Stimulated activated CD8-positive, alpha-beta memory T cell treated with anti-CD3 and anti-CD28 coated beads, Interleukin-4, amount 100 ng/mL, for 4 hours (primary cell): ENCODE measurements at places on chromosomes 3 and 15.

GRCh38 chr15:75437721-75438120, 13.8 kb downstream of the SIN3A start:
- no peak for DNase-seq

GRCh38 chr15:36826948-36827347, 247.5 kb downstream of the CDIN1 start:
- DNase-seq = no peak

DNA sequence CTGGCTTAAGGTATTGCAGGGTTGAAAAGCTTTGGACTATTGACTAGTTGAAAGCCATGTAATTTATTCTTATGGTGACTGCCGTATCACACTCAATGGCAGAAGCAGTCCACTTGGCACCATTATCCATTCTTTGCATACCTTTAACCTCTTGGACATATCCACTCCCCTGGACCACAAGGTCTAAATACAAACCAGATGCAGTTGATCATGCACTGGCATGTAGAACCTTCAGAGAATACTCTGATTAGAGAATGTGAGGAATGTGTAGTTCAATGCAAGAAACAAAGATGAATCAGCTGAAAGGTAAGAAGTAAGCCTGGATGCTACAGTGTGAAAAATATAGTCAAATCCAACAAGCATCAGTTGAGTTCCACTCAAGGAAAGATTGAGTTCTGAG, 93.1 kb downstream of the FRMD5 start:
- no peak for DNase-seq

DNA sequence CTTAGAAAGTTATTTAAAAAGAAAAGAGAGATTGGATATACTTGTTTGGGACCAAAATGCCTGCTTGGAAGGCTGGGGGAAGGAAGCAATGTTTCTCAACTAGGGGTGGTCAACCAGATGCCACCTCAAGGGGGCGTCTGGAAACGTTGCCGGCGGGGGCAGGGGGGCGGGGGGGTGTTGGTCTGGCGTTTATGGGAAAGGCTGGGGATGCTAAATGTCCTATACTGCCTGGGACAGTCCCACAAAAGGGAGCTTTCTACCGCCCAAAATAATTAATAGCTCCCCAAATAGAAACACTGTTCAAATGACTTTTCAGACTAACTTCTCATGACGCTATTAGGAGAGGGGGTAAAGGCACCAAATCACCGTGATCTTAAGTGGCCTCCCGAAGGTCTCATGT, 2.2 kb downstream of the POLG start:
- no peak for DNase-seq

GRCh38 chr15:69804786-69805185, 292.9 kb downstream of the TLE3 start:
- no peak for DNase-seq

DNA sequence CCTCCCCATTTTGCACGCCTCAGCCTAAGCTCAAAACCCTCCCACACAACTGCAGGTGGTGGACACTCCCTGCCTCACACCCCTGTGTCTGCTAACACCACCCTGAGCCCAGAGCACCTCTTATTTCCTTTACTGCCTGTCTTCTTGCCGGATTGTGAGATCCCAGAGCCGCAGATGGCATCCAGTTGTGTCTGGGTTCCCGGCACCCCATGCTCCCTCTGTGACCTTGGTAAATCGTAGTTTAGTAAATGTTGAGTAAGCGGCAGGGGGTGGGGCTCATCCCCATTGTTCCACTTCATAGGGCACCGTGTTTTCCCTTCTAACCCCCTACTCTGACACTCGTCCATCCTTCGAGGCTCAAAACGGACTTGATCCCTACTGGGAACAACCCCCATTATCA, 14.9 kb downstream of the SPINT1 start:
- DNase-seq = no peak

DNA sequence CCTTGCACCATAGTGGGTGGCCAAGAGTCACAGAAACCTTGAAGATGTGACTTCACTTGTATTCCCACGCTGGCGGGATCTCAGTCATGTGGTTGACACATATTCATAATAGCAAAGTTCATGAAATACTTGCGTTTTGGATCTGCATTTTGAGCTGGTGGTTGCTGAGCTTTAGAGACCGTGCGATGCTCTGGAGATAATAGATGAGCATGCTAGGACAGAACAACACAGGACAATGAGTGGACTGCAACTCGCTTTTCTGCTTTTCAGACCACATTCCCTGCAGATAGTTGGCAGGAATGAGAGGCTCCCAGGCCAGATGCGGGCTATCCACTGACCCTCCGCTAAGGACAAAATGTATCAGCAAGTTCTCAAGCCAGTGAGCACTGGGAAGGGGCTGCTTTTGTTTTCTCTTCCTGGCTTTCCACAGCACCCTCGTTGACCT, 13.8 kb upstream of the STARD5 start:
- DNase-seq = no peak

DNA sequence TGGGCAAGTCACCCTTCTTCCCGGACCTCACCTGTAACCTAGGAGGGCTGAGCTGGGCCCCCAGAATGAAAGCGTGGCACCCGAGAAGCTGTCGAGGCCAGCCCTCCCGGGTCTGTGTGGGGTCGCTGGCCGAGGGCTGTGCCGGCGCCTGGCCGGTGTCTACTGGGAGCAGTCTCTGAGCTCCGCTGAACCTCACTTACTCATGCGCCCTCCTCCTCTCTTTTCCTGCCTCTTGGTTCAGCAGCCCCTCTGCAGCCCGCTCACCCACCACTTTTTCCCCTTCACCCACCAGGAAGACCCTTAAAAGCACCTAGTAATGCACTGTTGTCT, 419 bp downstream of the HYKK start:
- no peak for DNase-seq

GRCh38 chr3:167318996-167319615, 61.0 kb downstream of the ZBBX start:
- DNase-seq = no peak
